Foreskin fibroblast (primary cell): ENCODE measurements at places on chromosomes 7 and 10.

- DNase-seq = no peak
Observed at GRCh38 chr10:105973902-105974301, 1190.6 kb downstream of the SORCS1 start.

DNA sequence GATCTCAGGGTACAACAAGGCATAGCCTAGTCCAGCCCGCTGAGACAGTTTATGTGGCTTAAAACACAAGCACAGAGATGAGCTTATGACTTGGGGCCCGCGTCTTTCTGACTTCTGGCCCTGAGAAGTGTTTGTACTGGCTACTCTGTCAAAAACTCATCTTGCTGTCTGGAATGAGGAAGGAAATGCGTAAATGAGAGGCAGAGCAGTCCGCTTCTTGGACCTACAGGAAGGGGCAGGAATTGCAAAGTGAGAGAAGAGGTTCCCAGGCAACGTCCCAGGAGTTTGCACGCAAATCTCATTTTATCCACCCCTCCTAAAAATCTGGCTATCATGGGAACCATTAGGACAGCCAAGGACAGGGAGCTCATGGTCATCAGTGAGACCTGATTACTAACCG, 5.5 kb downstream of the ANXA11 start:
- DNase-seq = peak; percentile 57

DNA sequence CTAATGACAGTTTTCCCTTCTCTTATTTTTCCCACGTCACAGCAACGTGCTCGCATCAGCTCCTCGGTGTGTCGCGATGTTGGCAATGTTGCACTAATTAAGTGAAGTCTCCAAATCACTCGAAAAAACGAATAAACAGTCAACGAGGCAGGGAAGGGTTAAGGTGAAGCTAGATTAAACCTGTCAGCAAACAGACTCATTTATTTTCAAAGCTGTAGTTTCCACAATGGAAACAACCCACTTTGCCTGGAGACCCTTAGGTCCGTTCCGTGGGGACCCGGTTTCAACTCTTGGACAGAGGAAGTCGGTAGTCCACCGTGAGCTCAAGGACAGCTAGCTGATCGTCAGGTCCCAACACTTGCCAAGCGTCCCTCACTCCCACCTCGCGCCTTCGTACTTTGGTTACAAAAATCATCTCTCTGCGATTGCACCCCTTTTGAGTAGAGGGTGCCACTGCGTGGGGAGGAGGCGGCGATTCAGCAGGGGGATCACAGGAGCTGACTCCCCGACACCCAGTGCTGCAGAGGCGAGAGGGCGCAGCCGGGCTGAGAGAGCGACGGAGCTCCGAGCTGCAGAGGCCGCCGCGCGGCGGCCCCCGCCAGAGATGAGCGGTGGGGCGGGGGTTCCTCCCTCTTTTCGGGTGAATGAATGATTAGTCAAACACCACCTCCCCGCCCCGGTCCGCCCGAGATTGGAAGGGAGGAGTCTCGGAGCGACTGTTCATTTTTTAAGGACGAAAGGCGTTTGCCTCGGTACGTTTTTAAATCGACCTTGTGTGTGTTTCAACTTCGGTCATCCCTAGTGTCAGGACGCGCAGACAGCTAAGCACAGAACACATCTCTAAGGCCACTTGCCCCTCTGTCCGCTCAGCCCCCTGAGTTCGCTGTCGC, 1.3 kb upstream of the BMPER start:
- DNase-seq = peak; percentile 70

GRCh38 chr7:82152858-82153257, 290.7 kb downstream of the CACNA2D1 start:
- no peak for DNase-seq

GRCh38 chr7:66698652-66699205, 41.8 kb upstream of the RABGEF1 start:
- DNase-seq = no peak

DNA sequence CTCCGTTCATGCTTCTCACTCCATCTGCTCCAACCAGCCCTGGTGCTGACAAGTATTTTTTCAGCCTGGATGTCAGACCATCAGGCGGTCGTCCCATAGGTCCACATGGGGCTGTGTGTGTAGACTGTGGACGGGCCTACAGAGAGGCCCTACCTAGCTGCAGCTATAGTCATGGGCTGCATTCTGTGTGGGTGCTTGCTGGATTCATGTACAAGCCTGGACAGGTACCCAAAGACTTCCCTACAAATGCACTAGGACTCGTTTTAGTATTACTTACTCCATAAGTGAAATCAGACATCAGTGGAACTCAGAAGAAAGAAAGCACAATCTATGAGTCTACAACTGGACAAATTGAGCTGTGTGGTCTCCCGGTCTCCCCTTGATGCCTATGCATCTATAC, 146.8 kb downstream of the PKD1L1 start:
- no peak for DNase-seq

DNA sequence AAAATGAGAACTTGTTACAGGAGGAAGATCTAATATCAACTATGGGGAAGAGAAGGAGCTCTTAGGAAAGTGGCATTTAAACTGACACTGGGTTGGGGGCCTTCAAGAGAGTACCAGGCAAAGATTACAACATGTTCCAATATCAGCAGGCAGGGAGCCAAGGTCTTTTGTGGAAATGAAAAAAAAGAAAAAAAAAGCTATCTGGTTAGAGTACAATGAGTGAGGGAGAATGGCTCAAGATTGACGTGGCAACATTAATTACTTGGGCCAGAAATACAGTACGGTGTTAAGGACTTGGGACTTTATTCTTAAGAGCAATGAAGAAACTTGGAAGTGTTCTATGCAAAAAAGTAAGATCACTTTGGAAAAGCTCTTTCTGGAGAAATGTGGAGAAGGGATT, 132.3 kb upstream of the CDK1 start:
- no peak for DNase-seq

- no peak for DNase-seq
Observed at GRCh38 chr10:60648761-60649160, 129.5 kb upstream of the CDK1 start.

- no peak for DNase-seq
Observed at GRCh38 chr10:33815776-33816175, 481.3 kb upstream of the NRP1 start.

GRCh38 chr10:103433858-103434257, 18.3 kb downstream of the CALHM2 start:
- no peak for DNase-seq

GRCh38 chr10:27774831-27775230, 29.2 kb upstream of the MKX start:
- DNase-seq = no peak

GRCh38 chr10:124369986-124370385, 48.7 kb downstream of the OAT start:
- no peak for DNase-seq

- no peak for DNase-seq
Observed at GRCh38 chr10:74752371-74753040, 73.9 kb upstream of the KAT6B start.

DNA sequence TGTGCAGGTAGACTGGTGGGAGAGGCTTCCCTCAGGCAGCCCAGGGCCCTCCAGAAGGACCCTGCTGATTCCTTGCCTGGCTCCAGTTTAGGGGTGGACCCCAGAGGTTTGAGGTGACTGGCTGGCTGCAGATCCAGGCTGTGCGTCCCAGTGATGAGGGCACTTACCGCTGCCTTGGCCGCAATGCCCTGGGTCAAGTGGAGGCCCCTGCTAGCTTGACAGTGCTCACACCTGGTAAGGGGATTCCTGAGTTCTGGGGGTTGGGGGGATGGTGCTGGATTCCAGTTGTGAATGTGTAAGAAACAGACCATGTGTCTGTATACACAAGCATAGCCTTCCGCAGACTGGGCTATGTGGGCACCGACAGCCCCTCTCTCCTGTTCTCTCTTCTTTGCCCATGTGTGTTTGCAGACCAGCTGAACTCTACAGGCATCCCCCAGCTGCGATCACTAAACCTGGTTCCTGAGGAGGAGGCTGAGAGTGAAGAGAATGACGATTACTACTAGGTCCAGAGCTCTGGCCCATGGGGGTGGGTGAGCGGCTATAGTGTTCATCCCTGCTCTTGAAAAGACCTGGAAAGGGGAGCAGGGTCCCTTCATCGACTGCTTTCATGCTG, 2.7 kb downstream of the KAZALD1 start:
- no peak for DNase-seq

DNA sequence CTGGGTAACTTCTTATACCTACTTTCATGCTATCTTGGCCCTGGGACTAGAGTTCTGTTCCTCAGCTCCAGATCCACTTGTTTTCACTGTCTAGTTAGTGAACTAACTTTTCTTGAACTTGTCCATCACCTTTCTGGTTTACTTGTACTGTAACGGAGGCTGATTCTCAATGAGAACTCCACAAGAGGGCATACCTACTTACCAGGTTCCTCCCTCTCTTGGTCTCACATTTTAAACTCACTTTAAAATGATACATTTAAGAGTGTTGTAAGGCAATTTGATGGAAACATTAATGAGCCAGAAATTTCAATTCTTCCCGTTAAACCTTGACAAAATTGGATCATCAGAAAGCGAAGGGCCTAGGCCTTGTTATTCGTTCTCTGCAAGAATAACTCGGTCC, 111.6 kb downstream of the MAGI2 start:
- DNase-seq = no peak

GRCh38 chr10:74439213-74439612, 288.2 kb downstream of the ADK start:
- no peak for DNase-seq

GRCh38 chr10:30075481-30075880, 16.1 kb upstream of the JCAD start:
- DNase-seq = no peak

DNA sequence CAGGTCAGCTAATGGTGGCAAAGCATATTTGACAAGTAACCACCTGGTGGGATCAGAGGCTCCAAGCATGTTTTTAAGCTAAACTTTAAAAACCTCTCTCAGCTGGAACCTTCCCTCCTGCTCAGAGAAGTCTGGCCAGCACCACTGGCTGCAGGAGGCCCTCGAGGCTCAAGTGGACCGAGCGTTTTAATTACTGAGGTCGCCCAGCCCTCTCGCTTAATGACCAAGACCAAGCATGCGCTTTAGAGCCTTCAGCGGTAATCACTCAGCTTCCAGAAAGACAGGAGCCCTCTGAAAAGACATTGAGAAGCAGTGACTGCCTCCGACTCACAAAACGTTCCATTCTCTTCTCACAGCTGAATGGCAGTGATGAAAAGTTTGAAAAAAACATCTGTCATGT, 383.4 kb upstream of the ADARB2 start:
- DNase-seq = no peak

- no peak for DNase-seq
Observed at GRCh38 chr10:105725007-105725406, 1083.9 kb downstream of the SORCS3 start.

GRCh38 chr7:3156508-3156907, 112.8 kb upstream of the CARD11 start:
- DNase-seq = no peak

- DNase-seq = peak; percentile 13
Observed at GRCh38 chr7:22445140-22445743, 54.7 kb downstream of the STEAP1B start.

DNA sequence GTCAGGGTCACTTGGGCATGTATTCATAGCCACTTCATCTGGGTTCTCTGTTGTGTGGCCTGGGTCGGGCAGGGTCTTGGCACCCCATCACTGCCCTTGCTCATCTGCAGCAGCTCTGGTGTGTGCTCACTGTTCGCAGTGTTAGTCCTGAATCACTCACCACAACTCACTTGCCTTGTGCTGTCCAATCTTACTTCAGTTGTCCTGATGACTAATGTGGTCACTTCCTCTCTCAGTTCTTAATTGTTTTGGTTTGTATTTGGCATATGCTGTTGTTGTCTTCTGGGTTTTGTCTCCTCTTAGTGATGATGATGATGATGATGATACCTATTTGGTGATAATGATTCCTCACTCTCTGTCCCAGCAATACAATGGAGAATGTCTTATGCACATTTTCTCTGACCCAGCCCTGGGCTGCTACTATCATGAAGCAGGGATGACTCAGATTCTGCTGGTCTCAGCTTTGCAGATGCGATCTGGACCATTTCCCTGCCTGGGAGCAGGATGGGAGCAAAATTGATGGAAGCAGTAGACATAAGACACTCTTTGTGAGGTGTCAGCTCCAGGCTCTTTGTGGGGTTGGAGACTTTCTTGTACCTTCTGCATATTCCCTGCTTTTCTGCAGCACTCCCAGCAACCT, 17.0 kb downstream of the ADRA2A start:
- peak; percentile 33 for DNase-seq

DNA sequence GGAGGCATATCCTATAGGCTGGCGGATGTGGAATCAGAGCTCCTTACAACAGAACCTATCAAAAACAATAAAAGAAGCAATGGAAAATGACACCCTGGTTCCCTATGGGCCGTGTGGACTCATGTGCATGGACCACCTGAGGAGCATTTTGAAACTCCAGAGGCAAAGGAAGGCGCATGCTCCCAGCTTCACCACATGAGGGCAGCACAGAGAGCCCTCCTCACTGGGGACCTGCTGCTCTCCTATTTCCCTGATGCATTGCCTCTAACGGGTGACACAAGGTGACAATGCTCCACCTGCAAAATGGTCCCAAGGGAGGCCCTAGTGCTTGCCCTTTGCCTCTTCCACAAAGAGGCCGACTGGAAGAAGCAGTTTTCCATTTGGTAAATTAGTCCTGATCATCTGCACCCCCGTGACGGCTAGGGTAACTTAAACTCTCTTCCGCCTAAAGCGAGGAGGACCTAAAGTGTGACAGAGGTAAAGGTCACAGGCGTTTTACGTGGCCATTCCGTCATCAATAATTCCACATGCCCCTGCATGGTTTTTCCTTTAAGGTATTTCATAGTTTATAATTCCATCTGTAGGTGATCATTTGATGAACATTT, 67.7 kb downstream of the GPAM start:
- DNase-seq = no peak

- DNase-seq = no peak
Observed at GRCh38 chr10:99466632-99467223, 36.3 kb upstream of the GOT1 start.

DNA sequence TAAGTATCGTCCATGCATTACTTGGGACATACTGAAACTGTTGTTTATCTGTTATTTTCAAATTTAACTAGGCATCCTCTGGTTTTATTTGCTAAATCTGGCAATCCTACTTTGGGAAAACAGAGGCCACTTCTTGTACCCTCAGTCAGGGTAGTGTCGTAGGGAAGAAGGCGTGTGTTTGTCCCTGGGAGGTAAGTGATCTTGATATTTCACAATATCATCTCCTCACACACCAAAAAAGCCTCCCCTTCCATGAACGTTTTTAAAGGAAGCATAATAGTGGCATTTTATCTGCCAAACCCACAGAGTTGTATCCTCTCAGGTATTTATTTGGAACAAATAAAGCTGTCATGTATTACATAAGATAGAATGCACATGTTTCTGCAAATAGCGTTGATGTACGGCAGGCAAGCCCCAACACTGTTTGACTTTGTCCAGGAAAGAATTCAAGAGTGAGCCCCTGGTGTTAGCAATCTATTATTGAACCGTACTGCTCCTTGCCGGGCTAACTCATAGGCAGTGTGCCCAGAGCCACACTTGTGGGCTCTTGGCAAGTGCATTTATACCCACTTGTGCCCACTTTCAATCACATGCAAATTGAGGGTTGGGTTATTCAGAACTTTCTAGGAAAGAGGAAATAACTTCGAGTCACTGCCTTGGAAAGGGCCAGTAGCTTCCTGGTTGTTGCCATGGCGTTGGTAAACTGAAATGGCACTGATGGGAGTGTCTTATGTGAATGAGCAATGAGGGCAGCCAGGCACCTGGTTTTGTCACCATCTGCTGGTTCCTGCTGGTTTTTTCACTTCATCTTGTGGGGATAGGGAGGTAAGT, 266.0 kb downstream of the USP6NL start:
- peak; percentile 4 for DNase-seq

- DNase-seq = peak; percentile 14
Observed at GRCh38 chr7:54906963-54907362, 111.9 kb upstream of the EGFR start.
